Thymus (tissue), 14 donors: ENCODE measurements at places on chromosomes 2 and 18.

GRCh38 chr2:133682347-133682746 is 114.1 kb upstream of the NCKAP5 start:
- H3K27me3 ChIP-seq: no peaks in the 10 kb centered on the region
- no peak for DNase-seq
- H3K36me3 ChIP-seq: no peaks in the 10 kb centered on the region

- no peaks in the 10 kb centered on the region for H3K4me1 ChIP-seq
- no peak for DNase-seq
- no peaks in the 10 kb centered on the region for H3K36me3 ChIP-seq
- no peaks in the 10 kb centered on the region for H3K27me3 ChIP-seq
- H3K4me3 ChIP-seq: no peak overlapping the region
These were observed 602.4 kb upstream of the ACVR2A start for GRCh38 chr2:147242445-147242844.

GRCh38 chr2:142300517-142300916 is 169.7 kb upstream of the LRP1B start:
- no peak overlapping the region for H3K4me3 ChIP-seq
- H3K36me3 ChIP-seq: no peaks in the 10 kb centered on the region
- no peaks in the 10 kb centered on the region for H3K27me3 ChIP-seq
- DNase-seq: no peak

DNA sequence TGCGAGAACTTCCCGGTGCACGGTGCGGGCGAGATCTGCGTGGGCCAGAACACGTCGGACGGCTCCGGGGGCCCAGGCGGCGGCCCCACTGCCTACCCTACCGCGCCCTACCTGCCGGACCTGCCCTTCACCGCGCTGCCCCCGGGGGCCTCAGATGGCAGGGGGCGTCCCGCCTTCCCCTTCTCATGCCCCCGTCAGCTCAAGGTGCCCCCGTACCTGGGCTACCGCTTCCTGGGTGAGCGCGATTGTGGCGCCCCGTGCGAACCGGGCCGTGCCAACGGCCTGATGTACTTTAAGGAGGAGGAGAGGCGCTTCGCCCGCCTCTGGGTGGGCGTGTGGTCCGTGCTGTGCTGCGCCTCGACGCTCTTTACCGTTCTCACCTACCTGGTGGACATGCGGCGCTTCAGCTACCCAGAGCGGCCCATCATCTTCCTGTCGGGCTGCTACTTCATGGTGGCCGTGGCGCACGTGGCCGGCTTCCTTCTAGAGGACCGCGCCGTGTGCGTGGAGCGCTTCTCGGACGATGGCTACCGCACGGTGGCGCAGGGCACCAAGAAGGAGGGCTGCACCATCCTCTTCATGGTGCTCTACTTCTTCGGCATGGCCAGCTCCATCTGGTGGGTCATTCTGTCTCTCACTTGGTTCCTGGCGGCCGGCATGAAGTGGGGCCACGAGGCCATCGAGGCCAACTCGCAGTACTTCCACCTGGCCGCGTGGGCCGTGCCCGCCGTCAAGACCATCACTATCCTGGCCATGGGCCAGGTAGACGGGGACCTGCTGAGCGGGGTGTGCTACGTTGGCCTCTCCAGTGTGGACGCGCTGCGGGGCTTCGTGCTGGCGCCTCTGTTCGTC is 1.7 kb downstream of the FZD7 start:
- H3K36me3 ChIP-seq: no peaks in the 10 kb centered on the region
- peaks cover 96% of the 10 kb centered on the region for H3K27me3 ChIP-seq
- no peak overlapping the region for H3K27ac ChIP-seq
- H3K4me3 ChIP-seq: peak overlapping the region; percentile 12
- H3K4me1 ChIP-seq: peaks cover 7% of the 10 kb centered on the region
- no peak for DNase-seq

DNA sequence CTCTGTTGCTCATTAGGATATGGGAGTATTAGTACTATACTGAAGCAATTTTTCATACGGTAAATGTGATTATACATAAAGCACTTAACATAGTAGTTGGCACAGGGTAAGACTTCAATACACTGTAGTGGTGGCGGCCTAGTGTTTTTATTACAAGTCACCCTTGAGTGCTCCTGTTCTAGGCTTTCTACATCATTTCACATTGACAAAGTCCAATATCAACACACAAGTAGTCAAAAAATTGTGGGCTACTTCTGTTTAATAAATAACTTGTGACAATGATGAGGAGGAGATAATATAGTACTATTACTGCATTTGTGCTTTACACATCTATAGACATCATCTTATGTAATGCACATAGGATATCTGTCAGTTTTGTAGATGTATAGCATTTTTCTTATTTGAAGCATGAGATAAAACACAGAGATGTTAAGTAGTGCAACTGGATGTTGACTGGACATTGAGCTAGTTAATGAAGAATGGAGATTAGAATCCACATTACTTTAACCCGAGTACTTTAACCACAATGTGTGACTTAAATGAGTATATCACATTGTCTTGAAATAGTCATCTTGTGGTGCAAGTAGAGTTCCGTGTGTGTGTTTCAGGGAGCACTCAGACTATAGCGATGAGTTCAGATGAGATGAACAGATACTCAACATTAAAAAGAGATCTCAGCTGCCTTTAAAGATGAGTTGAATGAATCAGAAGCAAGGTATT is 134.8 kb downstream of the ZNF385B start:
- no peaks in the 10 kb centered on the region for H3K36me3 ChIP-seq
- no peak overlapping the region for H3K27ac ChIP-seq
- no peak for DNase-seq
- H3K27me3 ChIP-seq: no peaks in the 10 kb centered on the region
- no peak overlapping the region for H3K4me3 ChIP-seq
- H3K4me1 ChIP-seq: no peaks in the 10 kb centered on the region

DNA sequence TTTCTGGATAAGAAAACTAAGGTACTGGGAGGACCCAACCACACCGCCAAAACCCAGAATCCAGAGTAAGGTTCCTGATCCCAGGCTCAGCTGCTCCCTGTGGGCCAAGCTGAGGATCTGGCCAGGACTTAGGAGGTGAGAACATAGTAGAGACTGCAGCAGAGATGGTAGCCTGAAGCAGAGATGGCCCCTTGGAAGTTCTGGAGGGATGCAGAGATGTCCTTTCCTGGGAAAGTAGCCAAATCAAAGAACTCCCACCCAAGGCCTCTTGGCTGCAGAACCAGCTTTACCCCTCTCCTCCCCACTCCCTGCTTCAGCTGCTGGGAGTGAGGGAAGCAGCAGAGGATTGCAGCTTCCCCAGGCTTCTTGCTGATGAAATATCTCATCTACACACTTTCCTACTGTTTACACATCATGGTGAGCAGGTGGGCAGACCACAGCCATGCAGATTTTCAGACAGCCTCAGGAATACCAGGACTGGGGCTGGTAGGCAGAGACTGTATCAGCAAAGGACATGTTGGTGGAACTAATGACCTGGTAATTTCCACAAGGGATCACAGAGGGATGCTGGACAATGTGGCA is 32.7 kb downstream of the TMEM17 start:
- H3K4me3 ChIP-seq: no peak overlapping the region
- H3K4me1 ChIP-seq: peaks cover 39% of the 10 kb centered on the region
- DNase-seq: no peak
- H3K27me3 ChIP-seq: no peaks in the 10 kb centered on the region
- no peak overlapping the region for H3K27ac ChIP-seq
- no peaks in the 10 kb centered on the region for H3K36me3 ChIP-seq

DNA sequence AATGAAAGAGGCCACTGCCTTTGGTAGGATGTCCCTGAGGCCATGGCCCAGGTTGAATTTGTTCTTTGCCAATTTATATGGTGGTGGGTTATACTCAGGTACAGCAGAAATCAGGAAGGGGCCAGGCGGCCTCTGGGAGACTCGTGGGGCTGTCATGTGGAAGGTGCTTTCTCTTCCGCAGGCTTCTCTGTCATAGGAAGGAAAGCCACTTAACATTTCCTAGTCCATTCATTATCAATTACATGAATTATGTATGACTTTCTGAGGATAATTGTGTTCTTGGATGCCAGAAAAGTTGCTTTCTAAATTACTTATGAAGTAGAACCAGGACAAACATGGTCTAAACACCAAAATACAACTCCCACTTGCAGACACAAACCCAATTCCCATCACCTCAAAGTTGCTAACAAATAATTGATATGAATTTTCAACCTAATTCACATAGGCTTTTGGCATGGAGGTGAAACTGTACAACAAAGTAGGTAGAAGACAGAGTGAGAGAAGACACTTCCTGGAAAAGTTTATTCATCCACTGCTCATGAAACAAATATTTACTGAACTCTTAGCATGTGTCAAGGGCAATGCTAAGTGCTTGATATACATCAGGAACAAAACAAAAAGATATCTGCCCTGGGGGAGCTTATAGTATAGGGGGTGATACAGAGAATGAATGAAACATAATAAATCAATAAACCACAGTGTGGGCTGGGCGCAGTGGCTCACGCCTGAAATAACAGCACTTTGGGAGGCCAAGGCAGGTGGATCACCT is 50.5 kb upstream of the CHMP1B start:
- H3K27ac ChIP-seq: no peak overlapping the region
- H3K36me3 ChIP-seq: no peaks in the 10 kb centered on the region
- H3K4me1 ChIP-seq: no peaks in the 10 kb centered on the region

DNA sequence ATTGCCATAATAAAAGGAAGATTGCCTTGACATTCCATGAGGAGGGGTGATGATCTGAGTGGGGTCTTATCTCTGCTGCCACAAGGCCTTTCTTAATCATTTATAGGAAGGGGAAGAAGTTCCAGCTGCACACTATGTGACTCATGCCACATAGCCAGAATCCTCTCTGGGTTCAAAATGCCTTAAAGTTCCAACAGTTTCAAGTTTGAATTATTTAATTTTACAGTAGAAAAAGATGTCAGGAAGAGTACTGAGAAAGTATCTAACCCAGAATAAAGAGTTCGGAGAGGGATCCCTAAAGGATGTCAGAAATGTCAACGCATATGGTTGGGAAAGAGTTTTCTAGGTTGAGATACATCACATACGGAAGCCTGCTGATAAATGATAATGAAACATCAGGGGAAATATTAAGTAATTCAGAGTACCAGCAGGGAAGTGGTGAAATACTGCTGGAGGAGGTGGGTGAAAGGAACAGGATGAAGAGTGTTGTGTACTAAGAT is 999.9 kb downstream of the TSN start:
- no peaks in the 10 kb centered on the region for H3K27me3 ChIP-seq
- no peak for DNase-seq
- no peaks in the 10 kb centered on the region for H3K36me3 ChIP-seq
- no peak overlapping the region for H3K4me3 ChIP-seq
- no peaks in the 10 kb centered on the region for H3K4me1 ChIP-seq

DNA sequence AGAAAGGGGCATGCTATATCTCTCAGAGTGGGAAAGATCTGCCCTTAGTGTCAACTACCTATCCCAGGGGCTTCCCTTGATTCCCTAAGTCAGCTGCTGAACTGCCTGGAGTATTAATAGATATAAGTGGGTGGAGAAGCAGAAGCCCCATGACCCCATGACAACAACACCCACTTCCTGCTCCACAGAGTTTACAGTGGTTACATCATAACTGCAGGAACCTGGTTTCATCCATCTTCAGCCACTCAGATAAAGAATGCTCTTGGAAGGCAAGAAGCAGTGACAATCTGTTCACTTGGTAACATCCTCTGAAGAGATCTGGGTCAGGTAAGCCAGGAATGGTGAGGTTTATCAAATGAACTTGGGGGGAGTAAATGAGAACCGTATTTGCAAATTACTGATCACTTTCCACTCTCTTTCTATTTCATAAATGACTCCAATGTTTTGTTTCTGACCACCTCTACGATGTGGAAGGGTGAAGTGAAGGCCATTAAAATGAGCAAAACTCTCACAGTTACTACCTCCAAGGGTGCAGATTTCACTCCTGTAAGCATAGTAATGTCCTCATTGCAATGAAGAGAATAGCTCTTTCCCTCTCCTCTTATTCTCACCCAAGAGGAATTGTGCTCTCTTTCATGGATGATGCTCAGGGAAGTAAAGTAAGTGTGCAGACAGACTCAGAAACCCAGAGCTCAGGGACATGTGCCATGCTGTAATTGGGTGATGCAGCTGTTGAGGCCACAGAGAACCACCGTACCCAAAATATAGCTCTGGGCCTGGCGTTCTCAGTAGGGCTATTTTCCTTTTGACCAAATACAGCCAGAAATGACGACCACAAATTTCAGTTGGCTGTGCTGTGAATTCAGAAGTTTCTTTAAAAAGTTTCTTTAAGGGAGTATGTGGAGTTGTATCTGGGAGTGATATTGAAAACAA is 192.8 kb upstream of the APCDD1 start:
- H3K4me1 ChIP-seq: peaks cover 18% of the 10 kb centered on the region
- H3K4me3 ChIP-seq: no peak overlapping the region
- no peaks in the 10 kb centered on the region for H3K27me3 ChIP-seq
- no peak overlapping the region for H3K27ac ChIP-seq
- H3K36me3 ChIP-seq: no peaks in the 10 kb centered on the region
- no peak for DNase-seq

GRCh38 chr2:43005245-43005974 is 213.0 kb upstream of the HAAO start:
- H3K4me3 ChIP-seq: peak overlapping the region; percentile 30
- no peaks in the 10 kb centered on the region for H3K27me3 ChIP-seq
- H3K27ac ChIP-seq: no peak overlapping the region
- no peak for DNase-seq
- H3K4me1 ChIP-seq: peaks cover 18% of the 10 kb centered on the region
- H3K36me3 ChIP-seq: no peaks in the 10 kb centered on the region

DNA sequence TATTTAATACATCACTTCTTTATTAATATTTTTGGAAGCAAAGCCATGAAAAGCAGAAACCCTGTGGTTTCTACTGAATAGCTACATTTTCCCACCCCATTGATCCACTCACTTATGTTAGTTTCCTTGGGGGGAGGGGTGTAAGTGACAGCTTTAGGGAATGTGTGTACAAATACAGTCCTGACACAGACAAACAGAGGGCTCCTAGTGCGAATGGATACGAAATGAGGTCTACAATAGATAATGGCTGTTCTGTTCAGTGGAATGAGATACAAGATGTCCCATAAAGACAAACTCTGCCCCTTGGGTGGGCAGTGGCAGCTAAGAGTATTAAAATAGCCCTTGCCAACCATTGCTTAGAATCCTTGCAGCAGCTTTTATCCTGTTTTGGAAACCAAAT is 312.9 kb downstream of the NCKAP5 start:
- H3K4me3 ChIP-seq: no peak overlapping the region
- no peak overlapping the region for H3K27ac ChIP-seq
- H3K4me1 ChIP-seq: no peaks in the 10 kb centered on the region

DNA sequence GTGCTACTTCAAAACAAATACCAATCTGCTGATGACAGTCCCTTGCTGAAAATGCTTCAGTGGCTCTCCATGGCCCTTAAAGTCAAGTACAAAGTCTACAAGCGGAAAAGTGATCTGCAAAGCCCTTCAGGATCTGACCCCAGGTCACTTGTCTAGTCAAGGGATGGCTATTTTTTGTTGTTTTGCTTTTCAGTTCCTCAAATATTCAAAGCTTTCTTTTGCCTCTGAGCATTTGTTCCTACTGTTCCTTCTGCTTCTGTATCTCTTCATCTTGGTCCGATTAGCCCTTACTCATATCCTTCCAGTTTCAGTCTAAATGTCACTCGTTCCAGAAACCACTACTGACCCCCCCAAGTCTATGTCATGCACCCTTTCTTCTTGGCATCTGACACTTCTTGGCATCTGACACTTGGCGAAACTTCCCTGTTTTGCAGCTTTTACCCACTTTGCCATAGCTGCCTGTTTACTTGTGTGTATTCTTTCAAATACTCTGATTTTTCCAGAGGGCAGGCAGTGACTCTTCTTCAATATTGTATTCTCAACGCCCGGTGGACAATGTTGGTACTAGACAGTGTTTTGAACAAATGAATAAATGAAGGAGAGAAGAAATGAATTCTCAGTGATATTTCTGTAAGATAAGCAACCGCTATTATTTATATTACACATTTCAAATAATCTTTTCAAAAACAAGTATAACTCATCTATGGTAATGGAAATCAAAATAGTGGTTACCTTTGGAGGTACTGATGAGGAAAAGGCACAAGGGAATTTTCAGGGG is 175.9 kb upstream of the FN1 start:
- no peak overlapping the region for H3K4me3 ChIP-seq
- H3K4me1 ChIP-seq: no peaks in the 10 kb centered on the region
- no peak for DNase-seq
